RPMI7951 (cell line): ENCODE measurements at places on chromosomes 3 and 15. TPM values are rescaled to one million over a fixed set of nuclear protein-coding genes. Genes with fewer than 3 reads are reported as not detected.

GRCh38 chr15:67820122-67820991 lies 5.0 kb upstream of the SKOR1 start:
- no peak for DNase-seq

The XIRP1 gene
- 0.12 TPM in 1 of 2 replicates, not detected in the other for total RNA-seq

DNA sequence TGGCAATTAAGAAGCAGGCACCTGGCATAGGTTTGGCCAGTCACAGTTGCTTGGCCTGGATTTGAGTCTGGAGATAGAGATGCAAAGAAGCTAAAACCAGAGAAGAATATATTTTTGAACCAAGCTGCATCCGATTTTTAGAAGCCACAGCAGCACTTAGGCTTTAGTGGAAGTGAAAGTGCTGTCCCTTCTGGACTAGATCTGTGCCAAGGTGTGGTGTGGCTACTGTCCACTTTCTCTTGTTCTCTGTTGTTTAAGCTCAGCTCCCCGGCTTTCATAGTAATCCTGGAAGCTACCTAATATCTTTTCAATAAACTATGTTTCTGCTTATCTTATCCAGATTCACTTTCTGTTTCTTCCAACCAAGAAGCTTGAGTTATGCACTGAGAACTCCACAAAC lies 183.4 kb upstream of the THRB start:
- DNase-seq = no peak

The GOLGA8T gene
- total RNA-seq = not detected in 2 replicates

DNA sequence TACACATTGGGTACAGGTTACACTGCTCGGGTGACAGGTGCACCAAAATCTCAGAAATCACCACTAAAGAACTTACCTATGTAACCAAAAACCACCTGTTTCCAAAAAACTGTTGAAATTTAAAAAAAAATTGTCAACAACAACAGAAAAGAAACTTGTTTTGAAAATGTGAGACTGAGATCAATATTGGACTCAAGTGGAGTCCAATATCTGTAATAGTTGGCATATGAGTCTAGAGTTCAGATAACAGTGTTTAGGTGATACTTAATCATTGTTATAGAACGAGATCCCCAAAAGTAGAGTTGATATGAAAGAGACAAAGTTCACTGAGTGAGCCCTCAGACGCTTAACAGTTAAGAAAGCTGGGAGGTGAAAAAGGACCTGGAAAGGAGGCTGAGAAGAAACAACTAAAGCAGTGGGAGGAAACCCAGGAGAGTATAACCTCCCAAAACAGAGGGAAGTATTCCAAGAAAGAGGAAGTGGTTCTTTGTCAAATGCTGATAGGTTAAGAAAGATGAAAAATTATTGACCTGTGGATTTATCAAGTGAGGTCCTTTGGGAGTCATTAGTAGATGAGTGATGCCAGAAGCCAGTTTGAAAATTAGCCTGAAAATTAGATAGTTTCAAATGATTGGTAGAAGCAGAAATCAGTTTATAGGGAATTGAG lies 388.6 kb upstream of the DPH6 start:
- DNase-seq = no peak

- DNase-seq = no peak
Measured at GRCh38 chr3:69408542-69408941, 22.7 kb upstream of the FRMD4B start.

The TFDP2 gene
- 37.5 and 45.8 TPM in 2 replicates for total RNA-seq

GRCh38 chr15:81309647-81310450 lies 14.1 kb downstream of the STARD5 start:
- DNase-seq = no peak

The HAPLN3 gene
- total RNA-seq = 18.4 and 27.5 TPM in 2 replicates

DNA sequence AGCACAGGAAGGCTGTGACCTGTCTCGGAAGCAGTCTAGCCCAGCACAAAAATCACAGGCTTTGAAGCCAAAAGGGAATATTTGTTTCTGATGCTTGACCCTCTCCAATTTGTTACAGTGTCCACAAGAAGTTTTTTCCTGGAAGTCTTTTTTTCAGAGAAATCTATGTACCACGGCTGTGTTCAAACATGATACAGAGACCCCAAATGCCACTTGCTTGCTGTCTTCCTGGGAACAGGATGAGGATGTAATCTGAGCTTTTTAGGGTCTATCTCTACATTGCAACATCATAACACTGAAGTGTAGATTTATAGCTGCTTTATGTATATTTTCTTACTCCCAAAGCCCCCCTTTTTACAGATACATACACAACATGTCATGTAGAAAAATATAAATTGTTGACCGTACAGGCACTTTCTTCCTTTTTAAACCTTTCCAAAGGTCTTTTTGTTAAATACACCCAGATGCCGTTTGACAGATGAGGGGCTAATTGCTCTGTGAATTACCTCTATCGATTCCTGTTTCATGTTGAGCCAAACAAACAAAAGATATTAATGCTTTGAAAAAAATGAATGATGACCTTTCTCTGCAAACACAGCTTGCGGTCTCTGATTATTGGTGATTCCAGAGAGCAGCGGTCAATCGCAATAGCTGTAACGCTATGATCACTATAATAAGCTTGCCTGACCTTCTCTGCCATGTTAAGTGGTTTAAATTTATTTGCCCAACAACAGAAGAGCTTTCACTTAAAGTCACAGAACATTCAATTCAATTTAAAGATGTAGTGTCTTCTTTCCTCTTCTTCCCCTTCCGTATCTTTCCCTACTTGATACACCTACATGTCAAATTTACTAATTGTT lies 875.9 kb upstream of the NR2F2 start:
- no peak for DNase-seq

DNA sequence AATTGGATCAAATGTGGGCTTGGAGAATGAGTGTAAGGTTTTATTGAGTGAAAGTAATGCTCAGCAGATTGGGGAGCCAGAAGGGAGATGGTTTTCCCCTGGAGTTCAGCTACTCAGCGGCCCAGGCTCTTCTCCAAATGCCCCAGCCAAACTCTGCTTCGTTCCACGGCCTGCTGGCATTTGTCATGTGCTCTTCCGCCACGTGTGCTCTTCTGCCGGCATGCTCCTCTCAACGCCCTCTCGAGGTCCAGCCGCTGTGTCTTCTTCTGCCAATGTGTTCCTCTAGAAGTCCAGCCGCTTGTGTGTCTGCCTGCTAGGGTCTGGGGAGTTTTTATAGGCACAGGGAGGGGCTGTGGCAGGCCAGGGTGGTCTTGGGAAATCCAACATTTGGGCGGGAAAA lies 156.8 kb downstream of the RBPMS2 start:
- no peak for DNase-seq

DNA sequence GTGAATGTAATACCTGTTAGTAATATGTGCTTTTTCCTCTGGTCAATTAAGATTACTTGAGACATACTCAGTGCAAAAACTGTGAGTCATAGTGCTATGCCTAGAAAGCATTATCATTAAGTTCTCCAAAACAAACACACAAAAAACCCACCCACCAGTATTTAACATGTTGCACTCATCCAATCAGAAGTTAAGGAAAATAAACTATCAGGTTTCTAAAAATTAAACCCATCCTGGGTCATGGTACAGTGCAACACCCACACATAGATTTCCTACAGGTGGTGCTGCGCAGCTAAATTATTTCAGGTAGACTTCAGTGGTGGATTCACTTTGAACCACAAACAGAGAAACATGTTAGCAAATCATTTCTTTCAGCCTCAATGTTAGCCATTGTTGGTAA lies 264.4 kb upstream of the VEPH1 start:
- no peak for DNase-seq

GRCh38 chr3:74614107-74614967 lies at the start of gene CNTN3:
Gene CNTN3 (minus strand): TSS chr3:74614659. CDS start chr3:74521112, 93,547 bp downstream.
- no peak for DNase-seq
